ENCODE measurements at places on chromosomes 6 and 20.

DNA sequence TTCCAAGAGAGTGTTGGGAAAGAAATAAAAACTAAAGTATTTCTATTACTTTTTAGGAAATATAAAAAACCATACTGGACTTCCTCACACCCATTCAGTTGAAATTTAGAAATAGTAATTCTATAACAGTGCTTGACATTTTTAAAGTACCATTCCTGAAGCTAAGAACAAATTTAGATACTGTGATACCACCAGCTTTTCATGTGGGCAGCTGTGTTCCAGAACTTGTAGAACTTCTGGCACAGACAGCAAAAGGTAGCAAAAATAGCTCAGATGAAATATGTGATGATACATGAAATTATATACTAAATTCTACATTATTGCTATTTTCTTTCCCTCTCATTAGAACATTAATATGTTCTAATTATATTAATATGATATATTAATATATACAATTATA, 346.5 kb downstream of the SYNE1 start:
- DNase-seq = no peak

DNA sequence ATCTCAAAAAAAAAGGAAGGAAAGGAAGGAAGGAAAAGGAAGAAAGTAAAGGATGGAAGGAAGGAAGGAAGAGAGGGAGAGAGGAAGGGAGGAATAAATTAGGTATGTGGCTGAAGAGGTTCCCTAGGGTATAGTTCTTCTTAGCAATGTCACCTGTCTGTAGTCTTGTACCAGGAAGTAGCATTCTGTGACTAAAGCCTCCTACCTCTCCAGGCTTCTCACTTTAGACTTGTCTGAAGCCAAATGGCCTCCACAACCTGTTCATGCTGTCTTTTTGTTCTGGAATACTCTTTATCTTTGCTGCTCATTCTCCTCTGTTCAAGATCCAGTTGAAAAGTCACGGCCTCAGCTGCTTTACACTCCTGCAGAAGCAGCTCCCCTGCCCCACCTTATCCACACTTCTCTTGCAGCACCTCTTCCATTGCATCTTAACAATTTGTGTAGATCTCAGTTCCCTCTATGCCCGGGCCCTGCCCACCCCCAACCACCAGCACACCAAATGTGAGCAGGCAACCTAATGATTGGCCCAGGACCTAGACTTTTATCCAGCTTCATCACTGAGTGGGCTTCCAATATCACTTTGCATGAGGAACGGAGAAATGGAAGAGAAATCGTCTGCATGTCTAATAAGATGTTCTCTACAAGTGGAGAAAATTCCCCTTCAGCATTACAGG, 19.1 kb downstream of the GCNT2 start:
- no peak for DNase-seq

DNA sequence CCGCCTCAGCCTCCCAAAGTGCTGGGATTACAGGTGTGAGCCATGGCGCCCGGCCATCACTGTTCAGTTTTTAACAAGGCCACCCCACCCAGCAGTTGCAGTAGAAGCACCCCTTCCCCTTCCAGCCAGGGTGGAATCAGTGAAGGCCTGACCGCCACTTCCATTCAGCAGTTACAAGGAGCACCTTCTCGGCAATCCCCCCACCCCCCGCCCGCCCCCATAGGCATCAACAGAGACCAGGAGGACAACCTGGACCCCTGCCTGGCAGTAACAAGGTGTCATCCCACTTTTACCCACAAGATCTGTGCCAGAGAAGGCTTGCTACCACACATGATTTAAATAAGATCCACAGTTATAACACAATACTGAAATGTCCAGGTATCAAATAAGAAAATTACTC, 23.1 kb downstream of the NCR2 start:
- DNase-seq = no peak

- no peak for DNase-seq
Observed at GRCh38 chr6:166009385-166010031, 158.1 kb downstream of the TBXT start.

DNA sequence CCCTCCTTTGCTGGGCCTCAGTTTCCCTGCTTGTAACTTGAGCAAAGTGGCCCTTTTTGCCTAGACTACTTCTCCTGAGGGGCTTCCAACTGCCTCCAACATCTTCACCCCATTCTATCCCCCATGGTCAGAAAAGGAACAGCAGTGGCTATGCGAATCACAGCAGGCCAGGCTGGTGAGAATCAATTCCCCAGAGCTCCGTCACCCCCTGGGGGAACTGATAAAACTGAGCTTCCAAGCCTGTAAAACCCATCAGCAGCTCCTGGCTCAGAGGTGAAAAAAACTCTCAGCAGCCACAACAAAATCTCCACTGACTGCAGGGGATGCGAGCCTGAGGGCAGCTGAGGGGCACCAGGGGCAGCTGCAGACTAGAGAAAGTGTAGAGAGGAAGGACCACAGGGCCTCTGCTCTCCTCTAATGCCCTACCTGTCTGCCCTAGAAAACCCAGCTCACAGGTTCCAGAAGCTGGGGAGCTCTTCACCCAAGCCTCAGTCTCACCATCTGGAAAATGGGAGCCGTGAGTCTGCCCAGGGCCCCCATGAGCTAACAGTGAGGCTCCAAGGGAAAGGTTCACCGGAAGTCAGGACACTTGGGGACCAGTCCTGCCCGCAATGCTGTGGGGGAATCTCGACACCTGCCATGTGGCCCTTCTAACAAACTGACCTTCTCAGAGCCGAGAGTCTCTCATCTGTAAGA, 120.6 kb downstream of the GRM4 start:
- no peak for DNase-seq

DNA sequence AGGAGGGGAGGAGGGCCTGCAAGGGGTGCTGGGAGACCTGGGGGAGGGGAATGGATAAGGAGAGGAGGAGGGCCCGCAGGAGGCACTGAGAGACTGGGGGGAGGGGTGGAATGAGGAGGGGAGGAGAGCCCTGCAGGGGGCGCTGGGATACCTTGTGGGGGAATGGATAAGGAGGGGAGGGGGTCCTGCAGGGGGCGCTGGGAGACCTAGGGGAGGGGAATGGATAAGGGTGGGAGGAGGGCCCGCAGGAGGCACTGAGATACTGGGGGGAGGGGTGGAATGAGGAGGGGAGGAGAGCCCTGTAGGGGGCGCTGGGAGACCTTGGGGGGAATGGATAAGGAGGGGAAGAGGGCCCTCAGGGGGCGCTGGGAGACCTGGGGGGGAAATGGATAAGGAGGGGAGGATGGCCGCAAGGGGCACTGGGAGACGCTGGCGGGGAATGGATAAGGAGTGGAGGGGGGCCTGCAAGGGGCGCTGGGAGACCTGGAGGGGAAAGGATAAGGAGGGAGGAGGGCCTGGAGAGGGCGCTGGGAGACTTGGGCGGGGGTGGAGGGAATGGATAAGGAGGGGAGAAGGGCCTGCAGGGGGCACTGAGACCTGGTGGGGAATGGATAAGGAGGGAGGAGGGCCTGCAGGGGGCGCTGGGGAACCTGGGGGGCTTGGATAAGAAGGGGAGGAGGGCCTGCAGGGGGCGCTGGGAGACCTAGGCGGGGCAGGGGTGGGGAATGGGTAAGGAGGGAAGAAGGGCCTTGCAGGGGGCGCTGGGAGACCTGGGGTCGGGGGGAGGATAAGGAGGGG, 1.3 kb upstream of the CTCFL start:
- no peak for DNase-seq

GRCh38 chr6:120116343-120116742, 766.8 kb upstream of the MAN1A1 start:
- no peak for DNase-seq

GRCh38 chr20:39849664-39850063, 839.4 kb downstream of the MAFB start:
- DNase-seq = no peak
